ENCODE measurements at places on chromosomes 3 and 15.

GRCh38 chr15:39281094-39281493, 299.8 kb upstream of the THBS1 start:
- DNase-seq: no peak

- no peak for DNase-seq
Measured at GRCh38 chr3:112776836-112777235, 69.8 kb downstream of the CD200R1L start.

DNA sequence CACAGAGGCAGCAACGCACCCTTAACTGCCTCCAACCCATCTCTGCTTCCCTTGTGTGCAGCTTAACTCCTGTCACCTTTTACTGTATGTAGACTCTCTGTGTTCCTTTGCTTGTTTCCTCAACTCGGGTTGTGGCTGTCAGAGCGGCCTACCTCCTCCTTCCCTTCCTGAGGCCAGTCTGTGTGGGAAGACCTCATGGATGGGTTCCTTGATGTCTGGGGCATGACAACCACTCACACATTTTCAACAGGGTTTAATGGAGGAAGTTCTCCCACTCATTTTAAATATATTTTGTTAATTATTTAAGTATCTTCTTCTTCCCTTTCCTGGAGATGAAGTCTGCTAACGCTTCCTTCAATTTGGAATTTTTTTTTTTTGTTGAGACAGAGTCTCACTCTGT, 1.8 kb upstream of the CSPG5 start:
- DNase-seq: no peak

GRCh38 chr3:193997228-193998122, 138.5 kb upstream of the HES1 start:
- DNase-seq: no peak

- DNase-seq: no peak
Measured at GRCh38 chr15:71506946-71507345, 303.4 kb upstream of the NR2E3 start.

GRCh38 chr3:181722766-181723425, 11.2 kb downstream of the SOX2 start:
- no peak for DNase-seq

- DNase-seq: no peak
Measured at GRCh38 chr3:150691414-150692040, 12.2 kb downstream of the ERICH6 start.

DNA sequence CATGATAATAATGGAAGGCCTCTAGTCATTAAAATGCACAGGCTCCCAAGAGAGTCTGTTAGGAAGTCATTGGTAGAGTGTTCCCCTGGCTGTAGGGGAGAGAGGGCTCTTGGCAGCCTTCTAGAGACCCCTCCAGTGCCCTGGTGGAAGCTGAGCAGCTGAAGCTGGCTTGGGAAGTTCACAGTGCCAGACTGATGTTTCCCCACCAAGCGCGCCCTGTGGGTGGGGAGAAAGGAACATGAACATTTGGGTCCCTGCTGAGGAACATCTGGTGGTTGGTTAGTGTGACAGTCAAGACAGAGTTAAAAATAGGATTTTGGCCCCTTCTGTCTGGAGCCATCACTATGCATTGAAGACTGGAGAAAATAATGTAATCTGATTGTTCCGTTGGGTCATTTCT, 37.1 kb upstream of the RGMA start:
- DNase-seq: no peak

DNA sequence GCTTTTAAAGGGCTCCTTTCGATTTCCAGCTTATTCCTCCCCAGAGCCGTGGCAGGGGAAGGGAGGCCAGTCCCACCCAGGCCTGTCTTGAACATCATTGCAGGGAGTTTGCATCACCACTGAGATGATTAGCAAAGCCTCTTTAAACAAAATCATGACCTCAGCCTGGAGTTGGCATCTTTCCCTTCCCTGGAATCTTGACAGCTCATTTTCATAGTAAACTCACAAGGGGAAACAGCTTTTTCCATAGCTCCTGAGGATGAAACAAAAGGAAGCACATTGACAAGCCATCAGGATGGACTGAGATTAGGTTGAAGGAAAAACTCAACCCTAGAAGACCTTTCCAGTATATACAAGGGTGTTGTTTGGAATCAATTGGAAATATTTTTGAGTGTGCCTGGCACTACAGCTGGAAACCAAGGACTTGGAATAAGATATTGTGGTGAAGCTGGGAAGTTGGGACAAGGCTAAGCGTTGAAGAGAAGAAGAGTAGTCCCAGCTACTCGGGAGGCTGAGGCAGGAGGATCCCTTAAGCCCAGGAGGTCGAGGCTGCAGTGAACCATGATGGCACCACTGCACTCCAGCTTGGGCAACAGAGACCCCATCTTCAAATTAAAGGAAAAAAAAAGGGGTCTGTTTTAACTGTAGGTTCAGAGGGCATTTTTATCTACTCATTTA, 3.1 kb upstream of the LARP6 start:
- DNase-seq: no peak

GRCh38 chr15:42138411-42138810, 18.0 kb downstream of the PLA2G4F start:
- no peak for DNase-seq

- no peak for DNase-seq
Measured at GRCh38 chr3:16740515-16740914, 135.3 kb upstream of the DAZL start.

DNA sequence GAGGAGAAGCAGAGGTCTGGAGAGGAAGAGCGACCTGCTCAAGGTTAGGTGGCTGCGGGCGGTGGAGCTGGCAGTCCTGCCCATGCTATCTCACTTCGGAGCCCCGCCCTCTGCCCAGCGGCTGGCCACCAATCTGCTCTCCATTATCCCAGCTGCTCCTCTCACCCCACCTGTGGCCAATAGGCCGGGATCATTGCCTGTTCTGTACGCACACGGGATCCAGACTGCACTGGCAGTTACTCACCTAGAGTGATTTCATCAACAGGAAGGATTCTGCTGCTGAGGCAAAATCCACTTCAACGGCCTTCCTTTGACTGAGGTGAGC, 100.6 kb downstream of the TLE3 start:
- no peak for DNase-seq

GRCh38 chr3:45806072-45806471, 9.7 kb upstream of the SLC6A20 start:
- no peak for DNase-seq

- no peak for DNase-seq
Measured at GRCh38 chr3:195175476-195176337, 95.3 kb downstream of the XXYLT1 start.

DNA sequence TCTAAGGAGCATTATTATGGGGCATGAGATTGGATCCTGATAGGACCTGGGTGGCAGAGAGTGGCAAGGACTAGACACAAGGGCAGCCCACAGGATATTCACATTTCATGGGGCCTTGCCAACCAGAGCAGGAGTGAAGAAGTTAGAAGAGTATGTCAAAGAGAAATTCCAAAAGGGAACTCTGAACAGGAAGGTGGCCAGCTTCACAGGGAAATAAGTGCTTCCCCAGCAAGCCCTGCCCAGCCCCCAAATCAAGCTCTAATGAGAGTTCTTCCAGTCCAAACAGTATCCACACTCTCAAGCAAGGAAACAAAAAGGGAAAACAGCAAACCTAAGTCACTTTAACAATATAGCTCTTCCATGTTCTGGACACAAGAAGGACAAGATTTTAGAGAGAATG, 130.2 kb upstream of the COL8A1 start:
- DNase-seq: no peak

DNA sequence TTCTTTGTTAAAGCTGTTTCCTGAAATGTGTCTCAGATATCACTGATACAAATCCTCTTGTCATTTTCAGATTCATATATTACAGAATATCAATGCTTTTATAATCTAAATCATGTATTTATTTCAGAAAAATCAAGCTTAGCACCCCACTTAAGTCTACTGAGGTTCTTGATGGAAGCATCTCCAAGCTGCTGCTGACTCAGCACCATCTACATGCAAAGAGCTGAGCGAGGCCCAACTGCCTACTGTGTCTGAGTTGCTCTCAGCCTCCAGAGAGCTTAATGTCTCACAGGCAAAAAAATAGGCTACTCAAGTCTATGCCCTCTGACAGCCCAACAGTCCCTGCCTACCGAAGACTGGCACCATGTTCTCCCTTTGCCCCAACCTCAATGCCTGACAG, 29.2 kb upstream of the STIMATE start:
- DNase-seq: no peak

GRCh38 chr3:175273573-175273972, 414.4 kb downstream of the NAALADL2 start:
- DNase-seq: no peak

- DNase-seq: no peak
Measured at GRCh38 chr3:156368189-156368588, 186.7 kb downstream of the SSR3 start.

GRCh38 chr3:25429361-25430286, 1.6 kb downstream of the RARB start:
- no peak for DNase-seq

DNA sequence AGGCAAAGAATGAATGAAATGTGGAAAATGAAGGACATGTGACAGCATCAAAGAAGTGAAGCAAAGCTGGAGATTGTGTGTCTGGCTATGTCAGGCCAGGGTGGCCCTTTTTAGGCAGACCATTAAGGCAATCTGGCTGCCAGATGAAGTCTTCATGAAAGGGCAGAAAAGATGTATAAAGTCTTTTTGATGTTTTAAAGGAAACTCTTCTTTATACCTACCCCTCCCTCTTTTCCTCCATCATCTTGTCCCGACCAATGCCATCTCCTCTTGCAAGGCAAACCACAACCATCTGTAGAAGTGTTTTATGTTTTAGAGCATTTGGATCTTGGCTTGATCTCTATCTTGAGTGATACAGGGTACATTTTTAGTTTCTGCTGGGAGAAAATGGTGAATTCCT, 259.2 kb downstream of the LSAMP start:
- DNase-seq: no peak

- DNase-seq: no peak
Measured at GRCh38 chr3:192545333-192545732, 182.0 kb downstream of the FGF12 start.
